Forelimb muscle (tissue), 1 donor: ENCODE measurements at places on chromosomes 6 and 20.

- no peak for DNase-seq
Measured at GRCh38 chr20:49259284-49259683, 18.6 kb downstream of the ZNFX1 start.

DNA sequence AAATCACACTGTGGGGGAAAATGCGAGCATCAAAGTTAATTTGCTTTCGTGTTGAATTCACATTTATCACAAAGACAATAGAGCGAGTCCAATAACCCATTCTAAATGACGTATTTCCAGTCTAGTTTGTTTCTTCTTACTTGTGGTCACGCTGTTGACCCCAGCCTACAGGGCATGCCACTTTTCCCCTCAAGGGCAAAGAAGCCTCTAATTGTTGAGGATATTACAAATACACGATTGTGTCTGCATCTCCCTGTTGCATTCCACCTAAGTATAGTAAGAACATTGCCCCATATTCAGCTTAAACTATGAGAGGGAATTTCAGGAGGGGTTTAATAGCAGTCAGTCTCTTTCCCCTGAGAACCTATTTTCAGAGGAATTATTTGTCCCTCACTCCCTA is 37.4 kb upstream of the DSP start:
- no peak for DNase-seq

DNA sequence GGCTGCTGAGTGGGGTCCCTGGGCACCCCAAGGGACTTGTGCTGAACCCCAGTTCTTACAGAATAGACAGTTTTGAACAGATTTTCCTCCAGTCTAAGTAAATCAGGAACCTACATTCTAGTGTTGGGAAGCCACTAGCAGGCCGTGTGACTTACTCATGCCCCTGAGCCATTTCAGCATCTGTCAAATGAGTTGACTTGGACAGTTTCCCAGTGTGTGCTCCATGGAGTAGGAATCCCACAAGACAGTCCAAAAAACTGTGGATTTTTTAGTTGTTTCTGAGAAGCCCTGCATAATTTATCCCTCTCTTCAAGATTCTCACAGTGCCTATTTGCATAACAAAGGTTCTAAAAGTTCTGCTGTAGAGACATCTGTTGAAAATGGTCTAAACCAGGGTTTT is 2.1 kb downstream of the GABRR2 start:
- peak; percentile 32 for DNase-seq

DNA sequence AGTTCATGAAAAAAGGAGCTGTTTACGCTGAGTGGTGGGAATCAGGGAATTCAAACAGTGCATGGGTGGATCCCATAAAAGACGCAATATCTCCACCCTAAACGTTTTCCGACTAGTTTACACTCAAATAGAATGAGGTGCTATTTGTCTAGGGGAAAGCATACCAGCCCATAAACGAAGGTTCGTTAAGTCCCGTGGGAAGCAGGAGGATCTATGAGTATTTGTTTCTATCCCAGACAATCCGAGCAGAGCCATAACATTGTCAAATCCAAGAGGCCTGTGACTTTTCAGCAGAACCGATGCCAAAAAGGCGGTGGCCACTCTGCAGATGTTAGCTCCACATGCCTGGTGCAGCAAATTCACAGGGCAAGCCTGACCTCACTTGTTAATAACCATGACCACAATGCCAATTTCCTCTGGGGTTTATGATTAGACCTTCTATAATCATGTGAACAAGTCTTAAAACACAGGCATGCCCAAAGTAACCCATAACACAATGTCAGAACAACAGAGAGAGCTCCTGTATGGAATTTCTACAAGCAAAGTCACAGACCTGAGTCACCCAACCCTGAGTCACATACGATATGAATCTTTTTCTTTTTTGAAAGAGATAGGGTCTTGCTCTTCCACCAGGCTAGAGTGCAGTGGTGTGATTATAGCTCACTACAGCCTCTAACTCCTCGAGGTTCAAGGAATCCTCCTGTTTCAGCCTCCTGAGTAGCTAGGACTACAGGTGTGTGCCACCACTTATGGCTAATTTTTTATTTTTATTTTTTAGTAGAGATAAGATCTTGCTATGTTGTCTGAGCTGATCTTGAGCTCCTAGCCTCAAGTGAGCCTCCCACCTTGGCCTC is 123.3 kb downstream of the KIF13A start:
- DNase-seq = no peak
